ENCODE measurements at places on chromosomes 1 and 21. TPM values are rescaled to one million over a fixed set of nuclear protein-coding genes. Genes with fewer than 3 reads are reported as not detected.

GRCh38 chr1:83060221-83060620 lies 938.7 kb downstream of the TTLL7 start:
- no peak for DNase-seq

The TBX19 gene
- total RNA-seq: 0.80 TPM

DNA sequence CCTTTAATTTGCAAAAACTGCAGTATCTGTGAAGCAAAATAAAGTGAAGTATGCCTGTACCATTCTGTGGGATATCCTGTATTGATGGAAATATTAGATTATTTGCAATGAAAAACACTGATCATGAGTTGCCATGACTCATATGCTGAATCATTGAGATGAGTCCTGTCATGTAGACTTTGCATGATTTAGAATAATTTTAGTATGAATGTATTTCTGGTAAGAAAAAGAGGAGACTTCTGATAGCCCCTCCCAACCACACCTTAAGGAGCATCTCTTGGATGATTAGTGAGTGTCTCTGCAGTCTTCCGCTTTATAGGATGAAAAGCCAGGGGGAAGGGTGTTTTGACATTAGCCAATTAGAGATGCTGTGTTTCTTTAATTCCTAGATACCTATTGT lies 55.2 kb upstream of the PTGS2 start:
- no peak for DNase-seq

DNA sequence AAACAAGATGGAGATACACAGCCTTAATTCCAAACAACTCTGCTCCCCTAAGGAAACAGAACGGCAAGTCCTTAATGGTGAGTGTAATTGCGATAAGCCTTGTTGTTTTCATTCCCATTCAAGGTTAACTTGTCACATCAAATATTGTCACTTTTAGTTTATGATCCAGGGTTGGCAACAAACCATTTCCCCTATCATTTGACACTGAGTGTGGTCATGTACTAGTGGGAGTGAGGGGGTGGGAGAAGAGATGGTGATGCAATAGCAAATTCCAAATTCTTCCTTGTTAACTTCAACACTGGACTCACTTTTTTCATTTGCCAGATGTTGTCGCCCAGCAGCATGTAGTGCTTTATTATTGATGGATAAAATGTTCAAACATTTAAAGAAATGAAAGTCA lies 140.4 kb downstream of the ZNF326 start:
- no peak for DNase-seq

DNA sequence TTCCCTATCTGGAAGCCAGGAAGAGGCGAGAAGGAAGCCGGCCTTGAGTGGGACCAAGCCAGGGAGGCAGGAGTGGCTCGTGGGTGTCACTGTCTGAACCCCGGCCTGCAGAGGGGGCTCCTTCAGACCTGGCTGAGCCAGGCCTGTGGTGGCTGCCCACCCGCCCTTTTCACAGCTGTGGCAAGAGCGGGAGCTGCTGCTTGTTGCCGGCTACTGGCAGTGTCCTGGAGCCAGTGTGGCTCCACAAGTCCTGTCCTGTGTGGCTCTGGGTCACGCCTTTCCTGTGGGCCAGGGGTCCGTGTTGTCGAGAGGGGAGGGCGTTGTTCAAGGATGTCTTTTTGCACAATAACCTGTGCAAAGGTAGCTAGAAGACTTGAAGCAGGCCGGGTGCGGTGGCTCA lies 1.3 kb downstream of the PFKL start:
- no peak for DNase-seq

DNA sequence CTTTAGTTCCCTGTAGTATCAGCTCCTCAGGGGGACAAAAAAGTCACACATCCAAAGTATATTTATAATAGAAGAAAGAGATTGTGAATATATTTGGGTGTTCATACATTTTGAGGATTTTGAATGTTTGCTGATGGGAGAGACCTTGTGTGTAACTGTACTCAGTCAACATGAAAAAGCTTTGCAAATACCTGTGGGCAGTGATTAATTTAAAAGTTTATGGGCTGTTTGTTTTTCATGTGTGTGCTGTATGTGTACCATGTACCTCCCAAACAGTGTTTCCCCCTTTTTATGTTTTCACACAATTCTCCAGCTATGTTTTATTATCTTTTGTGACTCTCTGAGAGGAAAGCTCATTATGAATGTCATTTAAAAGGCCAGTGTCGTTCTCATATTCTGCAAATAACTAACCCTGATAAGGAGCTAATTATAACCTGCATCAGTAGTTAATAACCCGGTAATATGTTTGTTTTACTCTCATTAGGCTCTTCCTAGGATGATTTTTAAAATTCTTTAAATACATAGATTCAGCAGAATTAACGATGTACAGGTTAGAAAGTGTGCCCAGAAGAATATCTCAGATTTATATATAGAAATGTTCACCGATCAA lies 271.5 kb downstream of the NFIA start:
- no peak for DNase-seq

DNA sequence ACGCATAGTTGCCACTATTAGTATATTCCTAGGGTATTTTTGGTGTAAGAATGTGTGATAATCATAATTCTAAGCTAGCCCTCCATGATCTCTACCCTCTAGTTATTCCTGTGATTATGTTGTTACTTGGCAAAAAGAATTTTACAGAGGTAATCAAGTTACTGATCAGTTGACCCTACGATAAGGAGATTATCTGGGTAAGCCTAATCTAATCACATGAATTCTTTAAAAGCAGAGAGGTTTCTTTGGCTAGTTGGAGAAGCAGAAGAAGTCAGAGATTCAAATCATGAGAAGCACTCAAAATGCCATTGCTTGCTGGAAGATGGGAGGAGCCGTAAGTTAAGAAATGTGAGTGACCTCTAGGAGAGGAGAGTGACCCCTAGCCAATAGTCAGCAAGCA lies 72.7 kb downstream of the RPE65 start:
- DNase-seq: no peak

DNA sequence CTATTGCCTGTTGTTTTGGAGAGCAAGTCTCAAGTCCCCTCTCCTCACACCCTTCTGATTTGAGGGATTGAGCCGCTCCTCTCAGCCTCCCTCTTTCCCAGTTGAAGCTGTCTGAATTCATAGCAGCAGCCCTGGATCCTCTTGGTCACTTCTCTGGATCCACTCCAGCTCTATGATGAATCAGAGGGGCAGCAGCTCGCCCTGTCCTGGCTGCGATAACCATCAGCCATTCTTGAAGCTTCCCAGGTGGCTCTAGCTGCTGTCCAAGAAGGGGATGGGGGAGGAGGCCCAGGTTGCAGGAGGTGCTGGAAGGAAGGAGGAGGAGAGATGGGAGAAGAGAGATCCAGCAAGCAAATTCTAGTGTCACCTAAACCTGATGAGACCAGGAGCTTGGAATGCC lies 31.3 kb downstream of the WNT4 start:
- DNase-seq: no peak

The SPRR2G gene
- total RNA-seq: not detected

- DNase-seq: no peak
Measured at GRCh38 chr1:85566890-85567289, 13.7 kb upstream of the CCN1 start.

DNA sequence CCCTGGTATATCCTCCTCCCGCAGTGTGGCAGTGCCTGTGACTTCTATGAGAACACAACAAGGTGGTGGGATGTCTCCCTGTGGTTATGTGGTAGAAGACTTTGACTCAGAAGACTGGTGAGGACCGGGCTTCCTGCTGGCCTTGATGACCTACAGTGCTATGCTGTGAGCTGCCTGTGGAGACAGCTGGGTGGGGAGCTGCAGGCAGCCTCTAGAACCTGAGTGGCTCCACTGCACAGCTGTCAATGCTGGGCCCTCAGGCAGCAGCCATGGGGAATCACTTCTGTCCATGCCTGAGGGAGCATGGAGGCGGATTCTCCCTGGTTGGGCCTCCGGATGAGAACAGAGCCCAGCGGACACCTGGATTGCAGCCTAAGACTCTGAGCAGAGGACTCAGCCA lies 14.9 kb downstream of the SLC1A7 start:
- no peak for DNase-seq

DNA sequence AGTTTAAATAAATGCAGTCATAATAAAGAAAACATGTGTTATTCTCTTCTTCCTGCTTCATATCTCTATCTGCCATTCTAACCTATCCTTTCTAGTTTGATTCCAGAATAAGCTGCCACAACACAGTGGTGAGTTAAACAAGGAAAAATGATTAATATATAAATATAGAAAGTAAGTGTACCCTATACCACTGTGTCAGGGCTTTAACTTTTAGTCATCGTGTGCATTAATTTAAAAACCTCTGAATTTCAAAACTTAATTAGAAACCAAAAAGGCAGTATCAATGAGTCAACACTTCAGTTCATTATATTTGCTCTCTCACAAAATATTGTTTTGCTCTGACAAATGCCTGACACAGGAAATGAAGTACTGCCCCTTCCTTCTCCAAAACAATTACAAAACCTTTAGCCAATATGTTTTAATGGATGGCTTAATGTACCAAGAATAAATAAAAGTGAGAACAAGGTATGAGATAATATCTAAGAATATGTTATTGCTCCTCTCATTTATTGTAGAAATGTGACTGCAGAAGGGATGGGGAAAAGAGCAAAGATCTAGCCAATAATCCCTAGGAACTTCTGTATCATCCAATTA lies 634.8 kb downstream of the KCNT2 start:
- DNase-seq: no peak

DNA sequence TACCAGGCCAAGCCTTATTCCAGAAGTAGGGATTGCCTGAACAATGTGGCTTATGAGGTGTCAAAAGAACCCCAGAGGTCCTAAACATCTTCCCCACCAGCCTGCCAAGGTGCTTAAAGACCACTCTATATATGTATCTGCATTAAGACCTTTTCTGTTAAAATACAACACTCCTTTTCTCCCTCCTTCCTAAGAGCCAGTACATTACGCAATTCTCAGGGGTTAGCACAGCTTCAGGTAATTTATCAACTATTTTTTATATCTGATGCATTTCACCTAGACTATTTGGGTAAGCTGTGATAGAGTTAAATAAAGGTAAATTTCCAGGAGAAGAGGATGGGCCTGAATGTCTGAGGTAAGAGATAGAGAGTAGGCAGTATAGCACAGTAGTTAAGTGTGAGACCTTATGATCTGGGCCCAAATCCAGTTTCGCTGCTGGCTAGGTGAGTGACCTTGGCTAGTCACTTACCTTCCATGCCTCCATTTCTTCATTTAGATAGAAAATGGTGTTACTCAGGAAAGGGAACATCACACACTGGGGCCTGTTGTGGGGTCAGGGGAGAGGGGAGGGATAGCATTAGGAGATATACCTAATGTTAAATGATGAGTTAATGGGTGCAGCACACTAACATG lies 5.1 kb upstream of the CCN1 start:
- no peak for DNase-seq

- no peak for DNase-seq
Measured at GRCh38 chr21:41373763-41374162, 11.9 kb downstream of the MX2 start.

The F5 gene
- total RNA-seq: not detected

The EXO1 gene
- total RNA-seq: 36.4 TPM

DNA sequence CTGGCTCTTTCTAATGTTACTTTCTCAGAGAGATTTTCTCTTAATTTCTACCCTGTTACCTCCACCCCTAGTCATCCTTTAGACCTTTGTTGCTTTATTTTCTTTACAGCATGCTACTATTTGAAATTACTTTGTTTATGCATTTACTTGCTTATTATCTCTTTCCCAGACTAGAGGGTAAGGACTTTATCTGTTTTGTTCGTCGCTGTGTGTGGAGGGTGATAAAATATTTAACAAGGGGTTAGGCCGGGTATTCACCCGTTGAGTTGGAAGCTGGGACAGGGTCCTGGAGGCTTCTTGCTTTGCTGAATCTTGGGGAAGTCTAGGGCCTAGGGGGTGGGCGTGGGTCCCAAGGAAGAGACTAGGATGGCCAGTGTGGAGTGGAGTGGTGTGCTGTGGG lies 43.6 kb downstream of the CDC14A start:
- DNase-seq: no peak

The KRTAP13-2 gene
- total RNA-seq: not detected

- DNase-seq: no peak
Measured at GRCh38 chr1:31063631-31064030, 1.9 kb downstream of the PUM1 start.

- no peak for DNase-seq
Measured at GRCh38 chr1:15916417-15916816, 59.5 kb downstream of the ZBTB17 start.

DNA sequence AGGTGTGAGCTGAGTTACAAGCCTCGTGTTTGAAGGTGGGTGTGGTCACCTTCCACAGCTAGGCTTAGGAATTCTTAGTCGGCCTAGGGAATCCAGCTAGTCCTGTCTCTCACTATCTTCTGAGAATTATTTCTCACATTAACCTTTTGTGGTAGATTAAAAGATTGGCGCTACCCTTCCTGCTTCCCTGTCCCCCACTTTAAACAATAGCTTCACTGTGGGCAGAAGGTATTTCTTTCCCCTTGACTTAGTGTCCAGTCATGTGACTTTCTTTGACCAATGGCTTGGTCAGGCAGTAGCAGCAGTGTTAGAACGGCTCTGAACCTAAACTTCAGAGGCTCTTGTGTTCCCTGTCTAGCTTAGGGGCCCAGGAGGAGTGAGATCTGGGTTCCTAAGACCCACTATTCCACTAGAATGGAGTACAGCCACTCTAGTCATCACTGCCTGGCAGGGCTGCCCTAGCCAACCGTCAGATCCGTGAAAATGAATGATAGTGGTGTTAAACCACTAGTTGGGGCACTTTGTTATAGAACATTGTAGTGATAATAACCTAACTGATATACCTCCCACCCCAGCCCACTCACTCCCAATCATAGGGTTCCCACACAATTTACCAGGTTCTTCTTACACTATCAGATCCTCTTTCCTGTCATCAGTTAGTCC lies 13.9 kb upstream of the C1orf141 start:
- DNase-seq: no peak

DNA sequence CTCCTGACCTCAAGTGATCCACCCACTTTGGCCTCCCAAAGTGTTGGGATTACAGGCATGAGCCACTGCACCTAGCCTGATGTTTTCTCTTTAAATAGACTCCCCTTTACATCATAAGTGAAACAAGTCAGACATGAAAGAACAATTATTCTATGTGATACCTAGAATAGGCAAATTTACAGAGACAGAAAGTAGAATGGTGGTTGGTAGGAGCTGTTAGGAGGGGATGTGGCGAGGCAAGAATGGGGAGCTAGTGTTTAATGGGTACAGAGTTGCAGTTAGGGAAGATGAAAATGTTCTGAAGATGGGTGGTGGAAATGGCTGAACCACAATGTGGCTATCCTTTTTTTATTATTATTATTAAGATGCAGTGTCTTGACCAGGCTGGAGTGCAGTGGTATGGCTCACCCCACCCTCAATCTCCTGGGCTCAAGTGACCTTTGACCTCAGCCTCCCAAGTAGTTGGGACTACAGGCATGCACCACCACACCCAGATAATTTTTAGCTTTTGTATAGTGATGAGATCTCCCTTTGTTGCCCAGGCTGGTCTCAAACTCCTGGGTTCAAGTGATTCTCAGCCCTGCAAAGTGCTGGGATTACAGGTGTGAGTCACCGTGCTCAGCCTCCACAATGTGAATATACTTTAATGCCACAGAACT lies 28.4 kb downstream of the ELF3 start:
- DNase-seq: no peak

The PGLYRP3 gene
- total RNA-seq: not detected

Data from H1 (cell line).